ENCODE measurements at places on chromosomes 7 and 10.

DNA sequence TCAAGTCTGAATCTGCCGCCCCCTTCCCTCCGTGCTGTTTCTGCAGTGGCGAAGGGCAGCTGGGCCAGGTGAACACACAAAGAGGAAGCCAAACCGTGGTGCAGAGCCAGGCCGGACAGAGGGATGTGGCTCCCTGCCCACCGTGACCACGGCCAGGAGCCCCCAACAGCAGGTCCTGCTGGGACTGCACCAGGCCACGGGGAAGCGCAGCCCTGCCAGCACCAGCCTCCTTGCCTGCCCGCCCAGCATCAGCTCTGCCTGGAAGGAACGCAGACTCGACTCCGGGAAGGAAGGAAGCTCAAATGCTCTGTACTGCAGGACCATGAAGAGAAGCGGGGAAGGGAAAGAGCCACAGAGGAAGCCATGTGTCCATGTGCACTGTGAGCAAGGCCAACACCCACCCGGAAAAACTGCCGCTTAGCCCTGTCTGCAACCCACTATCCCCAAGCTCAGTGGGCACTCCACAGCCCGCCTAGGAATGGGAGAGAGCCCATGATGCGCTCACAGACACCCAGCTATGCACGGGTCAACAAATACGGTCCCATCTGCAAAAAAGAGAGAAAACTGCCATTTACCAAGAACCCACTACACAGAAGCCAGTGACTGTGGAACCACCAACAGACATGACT is 19.0 kb downstream of the GPER1 start:
- no peak for DNase-seq

DNA sequence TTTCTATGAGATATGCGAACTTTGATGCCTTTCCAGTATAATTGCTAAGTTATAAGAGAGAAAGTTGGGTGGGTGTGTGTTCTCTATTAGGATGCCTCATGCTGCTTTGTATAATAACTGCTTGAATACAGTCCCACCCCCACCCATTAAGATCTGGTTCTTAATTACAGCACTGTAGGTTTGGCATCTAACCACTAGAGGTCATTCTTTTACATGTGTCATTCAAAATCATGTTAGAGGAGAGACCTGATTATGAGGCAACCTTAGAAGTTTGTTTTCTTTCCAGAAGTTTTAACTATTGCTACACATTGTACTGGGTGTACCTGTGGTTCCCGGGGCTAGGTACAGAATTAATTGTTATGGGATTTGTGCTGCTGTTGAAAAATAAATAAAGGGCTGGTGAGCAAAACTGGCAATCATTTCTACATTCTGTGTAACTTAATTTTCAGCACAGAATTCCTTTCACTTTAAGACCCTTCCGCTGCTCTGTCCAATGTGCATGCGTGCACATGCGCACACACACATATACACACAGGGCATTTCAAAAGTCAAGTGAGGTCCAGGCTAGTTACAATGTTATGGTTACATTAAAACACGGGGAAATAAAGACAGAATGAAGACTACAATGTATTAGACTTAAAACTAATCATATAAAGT is 1156.3 kb downstream of the SORCS3 start:
- no peak for DNase-seq

- DNase-seq: no peak
These were observed 170.3 kb upstream of the PODXL start for GRCh38 chr7:131726686-131727085.

DNA sequence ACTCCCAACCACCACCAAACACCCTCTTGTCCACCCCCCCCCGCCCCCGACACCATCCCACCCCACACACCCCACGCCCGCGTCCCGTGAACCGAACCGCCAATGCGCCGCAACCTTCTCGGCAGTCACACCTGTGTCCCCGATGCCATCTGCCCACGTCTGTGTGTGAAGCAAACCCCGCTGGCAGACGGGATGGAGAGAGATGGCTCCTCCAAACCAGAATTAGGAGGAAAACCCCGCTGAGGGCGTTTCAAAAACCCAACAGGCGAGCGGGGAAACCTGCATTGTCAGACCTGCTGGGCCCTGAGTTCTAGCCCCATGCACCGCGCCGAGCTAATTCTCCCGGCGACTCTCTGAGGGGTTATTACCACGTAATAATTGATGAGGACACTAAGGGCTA is 28.6 kb upstream of the KCNK18 start:
- no peak for DNase-seq

DNA sequence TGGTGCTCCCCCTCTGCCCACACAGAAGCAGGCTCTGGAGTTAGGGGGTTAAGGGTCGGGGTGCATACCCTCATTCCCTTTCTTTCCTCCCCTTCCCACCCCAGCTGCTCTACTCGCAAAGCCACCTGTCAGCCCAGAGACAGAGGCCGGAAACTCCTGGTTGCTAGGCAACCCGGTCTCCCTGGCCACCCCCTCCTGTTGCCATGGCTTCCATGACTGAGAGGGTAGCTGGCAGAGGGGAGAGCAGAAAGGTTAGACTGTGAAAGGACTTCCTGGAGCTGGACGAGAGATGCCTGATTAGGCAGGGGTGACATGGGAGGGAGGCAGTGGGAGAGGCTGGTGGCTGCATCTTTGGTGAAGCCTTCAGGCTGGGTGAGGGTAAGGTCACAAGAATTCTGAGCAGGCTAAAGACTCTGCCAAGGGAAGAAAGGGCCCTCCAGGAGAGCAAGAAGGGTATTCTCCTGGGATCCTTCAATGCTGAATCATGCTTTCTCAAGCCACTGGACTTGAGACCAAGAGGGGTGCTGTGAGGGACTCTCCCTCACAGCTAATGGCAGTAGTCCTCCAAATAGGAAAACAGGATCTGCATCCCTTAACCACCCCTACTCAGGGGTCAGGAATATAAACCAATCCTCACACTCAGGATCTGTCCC is 5.4 kb downstream of the PSD start:
- DNase-seq: peak; percentile 71

- DNase-seq: no peak
These were observed 11.2 kb downstream of the MIOS start for GRCh38 chr7:7577888-7578287.

GRCh38 chr10:35369049-35369611 is 32.8 kb downstream of the CCNY start:
- DNase-seq: no peak

DNA sequence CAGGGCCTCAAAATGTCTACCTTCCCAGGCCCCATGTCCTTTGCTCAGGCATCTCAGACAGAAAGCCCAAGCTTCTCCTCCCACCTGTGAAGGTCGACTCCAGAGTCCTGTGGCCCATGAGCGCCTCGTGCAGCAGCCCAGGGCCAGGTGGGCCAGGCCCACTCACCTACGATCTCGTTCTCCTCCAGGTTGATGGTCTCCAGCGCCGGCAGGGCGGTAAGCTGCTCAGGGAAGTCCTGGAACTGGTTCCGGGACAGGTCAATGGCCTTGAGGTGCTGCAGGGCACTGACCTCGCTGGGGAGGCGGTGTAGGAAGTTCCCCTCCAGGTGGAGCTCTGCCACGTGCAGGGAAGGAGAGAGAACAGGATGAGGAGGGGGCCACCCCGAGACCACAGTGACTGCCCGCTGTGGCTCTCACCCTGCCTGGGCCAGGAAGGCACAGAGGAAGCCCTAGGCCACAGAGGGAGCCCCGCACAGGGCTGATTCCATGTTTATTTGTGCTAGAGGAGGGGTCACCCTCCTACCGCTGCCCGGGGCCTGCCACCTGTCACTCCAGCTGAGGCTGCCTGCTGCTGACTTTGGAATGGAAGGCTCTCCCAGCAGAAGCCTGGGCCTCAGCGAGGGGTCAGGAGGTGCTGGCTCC is 40.0 kb upstream of the NPFFR1 start:
- no peak for DNase-seq

GRCh38 chr10:89074120-89074519 is 83.5 kb downstream of the FAS start:
- no peak for DNase-seq

- DNase-seq: peak; percentile 30
These were observed 11.5 kb upstream of the OGA start for GRCh38 chr10:101829561-101830315.

GRCh38 chr10:127196282-127197153 is at the start of gene INSYN2A:
Gene INSYN2A, minus strand, starts transcription at chr10:127196591. Its CDS starts 20,196 bp downstream, at chr10:127176395.
- DNase-seq: no peak

- DNase-seq: peak; percentile 16
These were observed 17.9 kb downstream of the RTKN2 start for GRCh38 chr10:62250594-62251198.

- DNase-seq: no peak
These were observed 281.0 kb downstream of the RPS24 start for GRCh38 chr10:78314651-78315050.

GRCh38 chr10:107444443-107444842 is 279.9 kb upstream of the SORCS1 start:
- no peak for DNase-seq

- DNase-seq: no peak
These were observed 906 bp downstream of the DKK1 start for GRCh38 chr10:52314822-52315552.

Data from COR-L47 (cell line).